ENCODE measurements at places on chromosomes 11 and 22.
A peak's percentile ranks its signal among the peaks of the same experiment; 100 is the strongest.

GRCh38 chr11:125111001-125111342, 454 bp downstream of the TMEM218 start:
- DNase-seq, result no peak

- no peak for DNase-seq
Measured at GRCh38 chr11:126083829-126084607, 21.4 kb upstream of the CDON start.

- DNase-seq, result peak; percentile 73
Measured at GRCh38 chr11:12222055-12222792, 111.8 kb downstream of the MICAL2 start.

GRCh38 chr11:115333949-115334348, 170.3 kb downstream of the CADM1 start:
- DNase-seq, result no peak

DNA sequence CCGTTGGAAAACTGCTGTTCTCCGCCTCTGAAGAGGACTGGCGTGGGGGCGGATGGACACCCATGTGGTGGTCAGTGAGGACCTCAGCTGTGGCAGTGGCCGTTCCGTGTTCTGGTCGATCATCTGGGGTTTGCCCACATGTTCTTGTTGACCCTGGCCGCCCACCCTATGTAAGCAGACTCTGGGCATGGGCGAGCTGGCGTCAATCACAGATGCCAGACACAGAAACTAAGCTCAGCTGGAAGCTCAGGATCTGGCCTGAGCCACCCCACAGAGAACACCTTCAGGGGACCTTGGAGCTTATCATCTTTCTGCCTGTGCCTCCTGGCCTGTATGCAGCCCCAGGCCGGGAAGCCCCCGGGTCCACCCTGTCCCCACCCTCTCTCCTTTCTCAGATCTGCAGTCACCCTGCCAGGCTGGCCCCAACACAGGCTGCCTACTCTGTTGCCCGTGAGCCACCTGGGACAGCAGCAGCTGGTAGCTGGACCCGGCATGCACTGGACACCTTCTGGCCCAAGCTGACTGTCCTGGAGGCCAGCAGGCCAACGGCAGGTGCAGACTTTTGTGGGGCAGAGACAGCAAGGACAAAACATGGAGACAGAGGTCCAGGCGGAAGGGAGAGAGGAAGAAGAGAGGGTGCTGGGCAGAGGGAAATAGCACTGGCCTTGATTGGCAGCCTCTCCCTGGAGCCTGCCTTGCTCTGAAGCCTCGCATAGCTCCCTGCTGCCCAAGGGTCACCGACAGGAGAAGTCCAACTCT, 91.5 kb downstream of the PHF21B start:
- DNase-seq, result no peak

DNA sequence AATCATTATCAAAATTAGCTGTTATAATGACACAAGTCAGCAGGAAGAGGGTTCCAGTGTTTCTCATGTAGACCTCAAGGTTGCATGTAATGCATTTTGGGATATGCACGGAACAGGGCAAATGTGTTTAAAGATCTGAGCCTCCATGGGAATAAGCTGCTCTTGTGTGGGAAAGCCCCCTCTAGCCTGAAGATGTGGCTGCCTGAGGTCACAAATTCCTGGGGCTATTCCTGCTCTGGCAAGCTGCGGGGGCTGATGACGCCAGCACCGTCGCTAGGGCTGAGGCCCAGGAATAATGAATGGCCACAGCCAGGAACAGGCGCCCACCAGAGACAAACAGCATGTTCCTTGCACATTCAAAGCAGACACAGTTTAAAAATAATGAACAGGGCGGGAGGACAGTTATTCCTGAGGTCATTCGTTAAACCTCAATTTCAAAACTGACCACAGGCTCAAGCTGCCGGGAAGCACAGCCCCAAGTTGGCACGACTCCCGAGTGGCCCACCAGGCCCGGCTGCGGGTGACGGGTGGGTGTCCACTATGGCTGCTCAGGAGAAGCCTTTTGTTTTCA, 11.7 kb downstream of the OSBPL5 start:
- DNase-seq, result no peak

DNA sequence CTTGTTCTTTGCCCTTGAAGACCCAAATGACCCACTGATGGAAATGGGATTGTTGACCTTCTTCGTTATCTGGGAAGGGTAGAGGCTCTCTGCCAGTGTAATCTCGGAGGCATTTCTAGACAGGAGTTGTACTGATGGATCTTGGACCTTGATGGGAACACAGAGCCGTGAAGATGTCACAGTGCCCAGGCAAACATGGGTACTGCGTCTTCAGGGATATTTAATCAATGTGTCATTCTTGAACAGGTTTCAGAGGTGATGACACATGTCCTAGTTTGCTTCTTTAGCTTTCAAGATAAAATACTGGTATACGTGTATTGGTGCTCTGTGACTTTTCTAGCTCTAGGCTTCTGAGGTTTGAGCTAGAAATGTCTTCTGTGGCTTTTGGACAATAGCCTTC, 6.2 kb downstream of the LDLRAD3 start:
- no peak for DNase-seq

DNA sequence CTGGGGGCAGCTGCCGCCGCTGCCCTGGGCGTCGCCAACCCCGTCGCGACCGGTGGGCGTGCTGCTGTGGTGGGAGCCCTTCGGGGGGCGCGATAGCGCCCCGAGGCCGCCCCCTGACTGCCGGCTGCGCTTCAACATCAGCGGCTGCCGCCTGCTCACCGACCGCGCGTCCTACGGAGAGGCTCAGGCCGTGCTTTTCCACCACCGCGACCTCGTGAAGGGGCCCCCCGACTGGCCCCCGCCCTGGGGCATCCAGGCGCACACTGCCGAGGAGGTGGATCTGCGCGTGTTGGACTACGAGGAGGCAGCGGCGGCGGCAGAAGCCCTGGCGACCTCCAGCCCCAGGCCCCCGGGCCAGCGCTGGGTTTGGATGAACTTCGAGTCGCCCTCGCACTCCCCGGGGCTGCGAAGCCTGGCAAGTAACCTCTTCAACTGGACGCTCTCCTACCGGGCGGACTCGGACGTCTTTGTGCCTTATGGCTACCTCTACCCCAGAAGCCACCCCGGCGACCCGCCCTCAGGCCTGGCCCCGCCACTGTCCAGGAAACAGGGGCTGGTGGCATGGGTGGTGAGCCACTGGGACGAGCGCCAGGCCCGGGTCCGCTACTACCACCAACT, 1.0 kb downstream of the FUT4 start:
- no peak for DNase-seq

DNA sequence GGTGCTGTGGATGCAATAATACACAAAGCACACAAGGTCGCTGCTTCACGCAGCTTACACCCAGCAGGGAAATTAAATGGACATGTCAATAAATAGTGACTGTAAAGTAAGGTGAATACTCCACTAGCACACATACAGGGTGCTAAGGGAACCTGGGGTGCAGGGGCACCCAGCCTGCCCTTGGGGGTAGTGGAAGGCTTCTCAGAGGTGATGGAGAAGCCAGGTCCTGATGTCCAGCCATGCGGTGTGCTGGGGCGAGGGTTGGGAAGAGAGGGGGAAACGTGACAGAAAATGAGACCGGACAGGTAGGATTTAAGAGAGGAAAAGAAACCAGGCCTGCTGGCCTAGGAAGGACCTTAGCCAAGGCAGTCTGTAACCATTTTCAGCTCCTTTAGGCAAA, 200.5 kb downstream of the GRIK4 start:
- no peak for DNase-seq

DNA sequence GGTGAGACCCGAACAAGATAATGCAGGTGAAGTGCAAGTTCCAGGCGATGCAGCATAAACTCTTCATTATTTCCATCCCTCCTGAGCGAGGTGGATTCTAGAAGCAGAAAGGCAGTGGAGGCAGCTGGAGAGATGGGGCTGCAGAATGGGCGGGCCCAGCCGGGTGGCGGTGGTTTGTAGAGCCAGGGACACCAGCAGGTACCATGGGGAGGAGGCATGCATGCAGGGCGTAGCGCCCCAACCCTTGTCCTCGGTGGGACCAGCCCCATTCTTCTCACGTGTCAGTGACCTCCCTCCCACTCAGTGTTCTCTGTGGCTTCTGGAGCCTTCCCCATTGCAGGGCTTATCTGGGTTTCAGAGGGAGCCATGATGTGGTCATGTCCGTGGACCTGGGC, 38.0 kb downstream of the MPPED1 start:
- no peak for DNase-seq

Data from CMK (cell line).